ENCODE measurements at places on chromosomes 13 and 19.
A peak's percentile ranks its signal among the peaks of the same experiment; 100 is the strongest.

GRCh38 chr19:51090471-51090870 lies 7.8 kb upstream of the KLK14 start:
- no peaks in the 10 kb centered on the region for H3K27me3 ChIP-seq
- H3K4me3 ChIP-seq: no peak overlapping the region
- H3K4me1 ChIP-seq: no peaks in the 10 kb centered on the region
- no peak overlapping the region for H3K27ac ChIP-seq
- H3K36me3 ChIP-seq: no peaks in the 10 kb centered on the region

DNA sequence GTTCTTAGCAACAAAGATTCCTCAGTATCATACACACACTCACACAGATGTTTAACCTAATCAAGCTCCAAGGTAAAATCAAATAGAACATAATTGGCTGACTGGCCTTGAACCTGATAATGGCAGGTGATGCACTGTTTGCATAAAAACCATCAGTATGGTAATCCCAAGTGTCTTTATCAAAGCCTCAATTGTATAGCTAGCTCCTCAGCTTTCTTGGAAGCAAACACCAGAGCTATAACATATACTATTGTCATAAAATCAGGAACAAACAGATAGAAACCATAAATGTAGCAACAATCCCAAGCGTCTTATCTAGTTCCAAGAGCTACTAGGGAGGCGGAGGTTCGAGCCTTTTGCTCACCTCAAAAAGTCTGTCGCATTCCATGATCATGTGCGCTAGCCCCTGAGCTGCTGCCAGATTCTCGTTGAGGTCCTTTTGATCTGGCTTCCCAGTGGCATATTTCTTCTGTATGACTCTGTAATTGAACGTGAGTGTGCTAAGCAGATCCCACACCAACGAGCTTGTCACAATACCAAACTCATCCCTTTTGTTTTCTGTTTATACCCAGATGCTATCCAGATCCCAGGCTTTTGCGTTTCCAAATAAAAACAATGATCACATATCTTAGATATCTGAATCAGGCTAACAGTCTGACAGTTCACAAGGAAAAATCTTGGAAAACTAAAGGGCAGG lies 95.3 kb downstream of the KL start:
- no peaks in the 10 kb centered on the region for H3K27me3 ChIP-seq
- peaks cover 24% of the 10 kb centered on the region for H3K4me1 ChIP-seq
- H3K36me3 ChIP-seq: peaks cover 33% of the 10 kb centered on the region
- no peak overlapping the region for H3K4me3 ChIP-seq
- no peak for DNase-seq

DNA sequence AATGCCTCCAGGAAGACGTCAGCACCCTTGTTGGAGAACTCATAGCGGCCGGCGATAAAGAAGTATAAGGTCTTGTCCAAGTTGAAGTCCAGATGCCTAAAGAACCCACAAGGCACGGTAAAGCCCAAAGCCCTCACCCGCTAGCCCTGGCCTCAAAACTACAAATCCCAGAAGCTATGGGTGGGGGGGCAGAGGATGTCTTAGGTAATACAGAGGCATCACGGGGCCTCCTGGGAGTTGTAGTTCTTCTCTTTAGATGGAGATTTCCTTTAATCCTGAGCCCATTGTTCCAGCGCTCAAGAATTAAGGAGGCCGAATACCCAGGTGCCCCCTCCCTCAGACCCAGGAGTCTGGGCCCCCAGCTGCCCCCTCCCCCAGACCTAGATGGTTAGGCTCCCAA lies 10.8 kb downstream of the GYS1 start:
- H3K27ac ChIP-seq: no peak overlapping the region
- peaks cover 71% of the 10 kb centered on the region for H3K36me3 ChIP-seq
- DNase-seq: no peak
- H3K4me3 ChIP-seq: no peak overlapping the region
- no peaks in the 10 kb centered on the region for H3K27me3 ChIP-seq

DNA sequence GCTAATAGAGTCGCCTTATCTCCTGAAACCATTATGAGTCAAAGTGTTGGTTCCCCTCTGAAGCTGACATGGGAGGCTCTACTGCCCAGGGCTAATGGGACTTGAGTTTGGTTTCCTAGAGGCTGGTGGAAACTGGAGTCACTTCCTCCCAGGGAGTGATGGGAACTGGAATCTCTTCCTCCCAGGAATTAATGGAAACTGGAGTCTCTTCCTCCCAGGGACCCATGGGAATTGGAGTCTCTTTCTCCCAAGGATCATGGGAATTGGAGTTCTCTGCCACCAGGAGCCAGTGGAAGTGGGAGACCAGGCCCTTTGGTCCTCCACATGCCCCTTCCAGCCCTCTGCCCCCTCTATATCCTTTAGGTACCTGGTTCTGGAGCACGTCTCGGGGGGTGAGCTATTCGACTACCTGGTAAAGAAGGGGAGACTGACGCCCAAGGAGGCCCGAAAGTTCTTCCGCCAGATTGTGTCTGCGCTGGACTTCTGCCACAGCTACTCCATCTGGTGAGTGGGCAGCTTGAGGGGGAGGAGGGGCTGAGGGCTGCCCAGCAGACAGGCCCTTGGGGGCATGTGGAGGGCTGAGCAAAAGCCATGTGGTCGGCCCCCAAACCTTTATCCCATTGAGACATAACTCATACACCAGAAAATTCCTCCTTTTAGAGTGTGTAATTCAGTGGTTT lies 5.5 kb downstream of the BRSK1 start:
- H3K4me1 ChIP-seq: peaks cover 9% of the 10 kb centered on the region
- no peak overlapping the region for H3K27ac ChIP-seq
- DNase-seq: no peak
- peaks cover 9% of the 10 kb centered on the region for H3K36me3 ChIP-seq
- no peak overlapping the region for H3K4me3 ChIP-seq

GRCh38 chr13:111166882-111167675 lies 52.0 kb downstream of the ARHGEF7 start:
- H3K36me3 ChIP-seq: peaks cover 3% of the 10 kb centered on the region
- H3K27me3 ChIP-seq: no peaks in the 10 kb centered on the region
- H3K4me3 ChIP-seq: no peak overlapping the region
- H3K27ac ChIP-seq: no peak overlapping the region

- H3K4me3 ChIP-seq: peak overlapping the region; percentile 52
- peaks cover 14% of the 10 kb centered on the region for H3K4me1 ChIP-seq
- H3K36me3 ChIP-seq: no peaks in the 10 kb centered on the region
- H3K27ac ChIP-seq: peak overlapping the region; percentile 52
- no peak for DNase-seq
Measured at GRCh38 chr19:18045307-18046050, 37.5 kb downstream of the ARRDC2 start.

DNA sequence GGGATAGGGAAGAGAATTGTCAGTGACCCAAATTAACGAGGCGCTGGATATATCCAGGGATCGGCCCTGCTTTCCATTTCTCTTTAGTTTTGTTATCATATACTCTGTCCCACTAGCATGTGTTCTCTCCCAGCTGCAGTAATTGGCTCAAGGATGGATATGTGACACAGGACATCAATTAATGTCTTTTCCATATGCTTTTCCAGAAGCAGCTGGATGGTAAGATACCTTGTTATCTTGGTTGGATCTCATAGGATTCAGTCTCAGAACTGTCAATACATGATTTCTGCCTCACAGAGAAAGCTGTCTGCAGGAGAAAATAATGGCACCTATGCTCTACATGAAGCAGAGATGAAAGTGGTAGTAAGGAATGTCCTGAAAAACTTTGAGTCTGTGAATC lies 157.1 kb upstream of the SPRY2 start:
- no peaks in the 10 kb centered on the region for H3K27me3 ChIP-seq
- no peak for DNase-seq
- H3K4me3 ChIP-seq: no peak overlapping the region
- H3K36me3 ChIP-seq: no peaks in the 10 kb centered on the region

GRCh38 chr13:71481501-71481900 lies 385.5 kb downstream of the DACH1 start:
- H3K27me3 ChIP-seq: no peaks in the 10 kb centered on the region
- H3K36me3 ChIP-seq: no peaks in the 10 kb centered on the region
- no peaks in the 10 kb centered on the region for H3K4me1 ChIP-seq
- no peak overlapping the region for H3K27ac ChIP-seq
- no peak overlapping the region for H3K4me3 ChIP-seq
- DNase-seq: no peak

DNA sequence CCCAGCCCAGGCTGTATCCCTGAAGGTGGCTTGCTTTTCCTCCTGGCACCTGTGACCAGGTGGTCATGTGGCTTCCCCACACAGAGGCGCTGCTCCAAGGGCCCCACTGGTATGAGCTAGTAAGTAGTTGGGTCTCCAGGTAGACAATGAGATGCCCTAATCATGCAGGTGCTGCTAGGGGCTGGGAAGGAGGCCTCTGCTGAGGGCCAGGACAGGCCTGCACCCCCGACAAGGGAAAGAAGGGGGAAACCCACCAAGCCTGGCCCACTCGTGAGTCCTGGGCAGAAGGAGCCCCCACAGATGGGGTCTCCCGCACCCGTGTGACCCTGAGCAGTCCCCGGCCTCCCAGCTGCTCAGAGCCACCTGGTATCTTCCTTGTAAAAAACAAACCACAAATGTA lies 13.2 kb downstream of the PEX11G start:
- H3K36me3 ChIP-seq: peaks cover 9% of the 10 kb centered on the region
- no peak overlapping the region for H3K4me3 ChIP-seq
- no peak for DNase-seq
- no peak overlapping the region for H3K27ac ChIP-seq

DNA sequence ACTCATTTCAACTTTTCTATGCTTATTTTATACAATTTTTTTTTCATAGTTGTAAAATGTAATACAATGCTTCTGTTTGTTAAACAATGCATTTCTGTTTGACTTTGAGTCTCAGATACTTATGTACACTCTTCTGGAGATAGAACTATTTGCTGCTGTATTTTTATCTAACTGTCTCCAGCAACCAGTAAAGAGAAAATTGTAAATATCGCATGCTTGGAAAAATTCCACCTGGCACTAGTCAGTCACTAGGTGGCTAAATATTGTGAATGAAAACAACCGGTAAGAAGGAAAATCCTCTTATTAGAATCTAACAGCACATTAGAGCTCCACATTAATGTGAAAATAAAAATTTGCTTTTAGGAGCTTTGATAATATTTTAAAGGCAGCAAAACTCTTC lies 876.5 kb downstream of the PCDH9 start:
- no peaks in the 10 kb centered on the region for H3K27me3 ChIP-seq
- no peaks in the 10 kb centered on the region for H3K4me1 ChIP-seq
- no peak for DNase-seq
- H3K27ac ChIP-seq: no peak overlapping the region
- no peaks in the 10 kb centered on the region for H3K36me3 ChIP-seq

DNA sequence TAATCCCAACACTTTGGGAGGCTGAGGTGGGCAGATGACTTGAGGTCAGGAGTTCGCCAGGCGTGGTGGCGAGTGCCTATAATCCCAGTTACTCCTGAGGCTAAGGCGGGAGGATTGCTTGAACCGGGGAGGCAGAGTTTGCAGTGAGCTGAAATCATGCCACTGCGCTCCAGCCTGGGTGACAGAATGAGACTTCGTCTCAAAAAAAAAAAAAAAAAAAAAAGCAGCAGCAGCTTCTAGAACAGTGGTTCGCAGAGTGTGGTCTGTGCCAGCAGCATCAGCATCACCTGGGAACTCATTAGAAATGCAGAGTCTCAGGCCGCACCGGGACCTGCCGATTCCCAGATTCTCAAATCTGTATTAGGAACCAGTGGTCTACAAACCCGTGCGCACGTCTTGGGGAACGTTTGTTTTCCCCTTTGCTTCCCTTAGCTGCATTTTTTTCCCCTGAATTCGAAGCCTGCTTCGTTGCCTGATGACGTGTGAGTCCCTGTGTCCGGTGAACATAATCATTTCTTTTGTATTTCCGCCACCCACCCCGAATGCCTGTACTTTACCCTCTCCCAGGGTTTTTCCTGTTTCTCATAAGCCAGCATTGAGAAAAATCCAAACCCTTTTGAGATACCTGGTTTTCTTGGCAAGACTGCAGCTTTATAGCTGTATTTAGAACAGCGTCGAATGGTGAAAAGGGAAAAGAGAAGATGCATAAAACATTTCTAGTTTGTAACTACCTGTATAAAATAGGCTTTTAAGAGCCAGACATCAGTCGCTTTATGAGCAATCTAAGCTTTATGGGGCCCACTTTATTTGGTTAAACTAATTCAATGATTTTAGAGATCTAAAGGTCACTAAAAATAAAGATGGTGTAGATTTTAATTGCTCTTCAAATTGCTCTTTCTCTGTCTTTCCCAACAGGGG lies 49.8 kb downstream of the BICRA start:
- no peaks in the 10 kb centered on the region for H3K36me3 ChIP-seq
- peaks cover 6% of the 10 kb centered on the region for H3K4me1 ChIP-seq
- H3K4me3 ChIP-seq: no peak overlapping the region
- no peaks in the 10 kb centered on the region for H3K27me3 ChIP-seq
- DNase-seq: no peak

DNA sequence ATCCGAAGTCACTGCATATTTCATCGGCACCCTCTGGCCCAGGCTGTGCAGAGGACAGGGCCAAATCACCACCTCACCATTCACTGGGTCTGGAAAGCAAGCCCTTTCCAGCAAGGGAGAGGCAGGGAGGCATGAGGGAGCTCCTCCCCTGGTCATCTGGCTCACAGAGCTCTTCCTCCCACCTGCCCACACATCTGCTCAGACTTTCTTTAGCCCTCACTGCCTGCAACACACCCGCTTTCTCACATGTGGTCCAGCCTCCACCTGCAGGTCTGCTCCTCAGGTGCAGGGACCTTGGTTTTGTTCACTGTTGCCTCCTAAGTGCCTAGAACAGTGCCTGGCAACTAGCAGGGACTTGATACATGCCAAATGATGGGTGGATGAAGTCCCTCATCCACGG lies 21.0 kb upstream of the SLC35E1 start:
- H3K4me3 ChIP-seq: no peak overlapping the region
- no peak for DNase-seq
- peaks cover 6% of the 10 kb centered on the region for H3K4me1 ChIP-seq

GRCh38 chr19:9883231-9883758 lies 48.2 kb downstream of the PIN1 start:
- no peaks in the 10 kb centered on the region for H3K36me3 ChIP-seq
- H3K27me3 ChIP-seq: no peaks in the 10 kb centered on the region
- H3K27ac ChIP-seq: no peak overlapping the region
- H3K4me1 ChIP-seq: no peaks in the 10 kb centered on the region
- DNase-seq: no peak
- H3K4me3 ChIP-seq: no peak overlapping the region
